ENCODE measurements at places on chromosomes 12 and 14.

DNA sequence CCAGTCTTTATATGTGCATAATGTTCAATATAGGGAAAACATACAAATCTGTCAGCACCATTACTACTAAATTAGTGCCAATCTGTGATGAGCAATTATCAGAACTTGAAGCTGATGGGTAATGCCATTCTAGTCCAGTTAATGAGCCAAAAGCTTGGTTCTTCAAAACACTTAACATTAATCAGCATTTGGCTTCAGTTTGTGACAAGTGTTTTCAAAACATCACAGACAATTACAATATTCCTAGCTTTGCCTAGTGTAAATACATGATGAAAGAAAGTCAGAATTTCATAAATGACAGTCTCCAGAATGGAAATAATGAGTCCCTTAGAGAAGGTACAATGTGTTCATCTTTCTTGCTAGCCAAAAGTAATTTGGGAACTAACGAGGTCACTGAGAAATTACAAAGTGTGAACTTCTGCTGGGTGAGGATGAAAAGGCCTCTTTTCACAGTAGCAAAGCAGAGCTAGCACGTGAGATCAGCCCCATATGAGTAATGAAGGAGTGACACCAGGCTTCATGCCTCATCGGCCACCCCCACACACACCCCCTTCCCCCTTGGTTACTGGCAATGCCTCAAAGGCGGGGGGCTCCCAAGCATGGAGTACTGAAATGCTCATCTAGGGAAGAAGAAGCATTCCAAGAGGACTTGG lies 180.6 kb upstream of the EEA1 start:
- peak; percentile 47 for DNase-seq

DNA sequence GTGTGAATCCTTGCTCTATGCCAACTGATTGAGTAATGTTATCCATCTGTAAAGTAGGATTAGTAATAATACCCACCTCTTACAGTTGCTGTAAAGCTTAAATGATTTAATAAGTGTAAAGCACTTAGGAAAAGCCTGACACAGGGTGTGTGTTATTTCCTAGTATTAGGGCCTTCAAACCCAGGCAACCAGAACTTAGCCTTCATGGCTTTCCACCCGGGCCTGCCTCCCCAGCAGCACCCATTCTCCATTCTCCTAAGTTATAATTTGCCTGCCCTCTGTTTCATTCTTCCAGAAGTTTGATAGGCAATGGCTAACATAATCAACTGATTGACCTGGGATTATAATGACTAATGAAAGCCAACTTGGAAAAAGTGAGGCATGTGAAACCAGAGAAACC lies 20.4 kb upstream of the PDZRN4 start:
- DNase-seq = no peak

- no peak for DNase-seq
Measured at GRCh38 chr12:105200385-105200784, 35.6 kb downstream of the APPL2 start.

DNA sequence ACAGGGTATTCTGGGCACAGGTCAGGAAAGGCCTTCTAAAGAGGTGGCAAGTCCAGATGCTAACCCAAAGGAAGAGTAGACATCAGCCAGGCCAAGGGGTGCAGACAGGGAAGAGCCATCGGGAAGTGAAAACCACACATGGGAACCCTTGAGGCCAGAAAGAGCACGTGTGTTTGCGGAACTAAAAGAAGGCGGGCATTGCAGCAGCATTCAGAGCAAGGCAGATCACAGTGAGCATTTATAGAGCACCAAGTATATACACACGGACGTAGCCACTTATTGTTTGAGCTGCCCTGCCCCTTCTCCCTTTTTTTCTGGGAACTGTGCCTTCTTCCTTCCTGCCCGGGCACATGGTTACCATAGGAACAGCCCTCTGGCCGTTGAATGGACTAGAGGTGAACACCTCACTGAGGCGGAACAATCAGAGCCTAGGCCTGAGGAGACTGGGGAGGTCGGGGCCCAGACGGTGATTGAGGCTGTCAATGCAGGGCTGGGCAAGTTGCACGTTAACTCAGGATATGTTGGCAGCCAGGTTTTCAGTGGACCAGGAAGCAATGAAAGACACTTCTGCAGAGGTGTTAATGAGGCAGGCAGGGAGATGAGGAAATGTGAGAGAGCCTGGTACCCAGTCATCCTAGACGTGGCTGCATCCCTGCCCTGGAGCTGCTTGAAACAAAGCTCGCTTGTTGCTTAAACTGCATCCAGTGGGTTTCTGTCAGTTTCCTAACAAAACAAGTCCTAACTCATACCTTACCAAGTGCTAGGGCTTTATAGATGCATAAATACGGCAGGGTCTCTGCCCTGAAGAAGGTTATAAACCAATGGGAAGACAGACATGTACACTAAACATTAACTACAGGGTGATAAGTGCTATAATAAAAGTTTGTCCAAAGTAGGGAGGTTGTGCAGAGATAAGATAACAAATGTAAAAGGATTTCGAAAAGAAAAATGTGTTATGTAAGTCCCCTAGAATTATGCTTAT lies 34.2 kb downstream of the MOAP1 start:
- no peak for DNase-seq

DNA sequence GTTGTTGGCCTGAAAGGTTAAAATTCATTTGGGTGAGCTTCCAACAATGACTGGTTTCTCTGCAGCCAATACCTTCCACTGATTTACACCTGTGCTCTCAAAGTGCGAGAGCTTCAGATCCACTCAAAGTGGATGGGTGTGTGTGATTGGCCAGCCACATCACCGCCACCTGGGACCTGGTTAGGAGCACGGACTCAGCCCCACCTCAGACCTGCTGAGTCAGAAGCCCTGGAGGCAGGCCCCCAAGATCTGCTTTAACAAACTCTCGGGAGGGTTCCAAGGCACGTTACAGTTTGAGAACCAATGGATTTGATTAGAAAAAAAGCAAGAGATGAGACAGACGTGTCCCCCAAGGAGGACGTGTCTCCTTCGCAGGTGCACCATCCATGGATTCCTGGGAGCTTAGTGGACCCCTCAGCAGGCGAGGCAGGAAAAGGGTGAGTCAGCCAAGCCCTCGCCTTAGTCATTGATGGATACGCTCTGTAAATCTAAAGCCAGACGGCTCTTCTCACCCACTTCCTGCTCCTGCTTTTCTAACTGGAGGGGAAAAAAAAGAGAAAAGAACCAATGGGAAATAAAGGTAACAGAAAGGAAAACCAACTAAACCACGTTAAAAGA lies 24.5 kb downstream of the FZD10 start:
- DNase-seq = no peak

- DNase-seq = peak; percentile 22
Measured at GRCh38 chr12:67193704-67194103, 75.5 kb upstream of the CAND1 start.

- no peak for DNase-seq
Measured at GRCh38 chr12:87794854-87795253, 234.3 kb downstream of the C12orf50 start.

DNA sequence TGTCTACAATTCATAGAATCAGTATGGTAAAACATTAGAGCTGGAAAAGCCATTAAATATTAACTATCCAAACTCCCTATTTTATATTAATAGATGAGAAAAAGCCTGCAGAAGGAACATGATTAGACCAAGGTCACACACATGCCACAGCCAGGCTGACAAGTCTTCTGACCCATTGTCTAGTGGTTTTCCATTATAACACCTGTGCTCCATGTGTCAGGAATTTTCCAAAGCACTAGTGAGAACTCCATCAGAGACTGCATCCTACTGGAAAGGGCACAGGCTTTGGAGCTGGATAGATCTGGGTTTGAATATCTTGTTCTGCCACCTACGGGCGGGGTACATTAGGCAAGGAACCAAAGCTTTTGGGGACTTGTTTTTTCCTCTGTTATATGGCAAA lies 325.5 kb downstream of the RAD51B start:
- DNase-seq = no peak

GRCh38 chr12:60184096-60184495 lies 588.3 kb downstream of the SLC16A7 start:
- DNase-seq = no peak

Measured in stimulated activated CD4-positive, alpha-beta T cell treated with anti-CD3 and anti-CD28 coated beads, Interleukin-4, amount 100 ng/mL, for 24 hours (primary cell).